ENCODE measurements at places on chromosomes 6 and 20.

DNA sequence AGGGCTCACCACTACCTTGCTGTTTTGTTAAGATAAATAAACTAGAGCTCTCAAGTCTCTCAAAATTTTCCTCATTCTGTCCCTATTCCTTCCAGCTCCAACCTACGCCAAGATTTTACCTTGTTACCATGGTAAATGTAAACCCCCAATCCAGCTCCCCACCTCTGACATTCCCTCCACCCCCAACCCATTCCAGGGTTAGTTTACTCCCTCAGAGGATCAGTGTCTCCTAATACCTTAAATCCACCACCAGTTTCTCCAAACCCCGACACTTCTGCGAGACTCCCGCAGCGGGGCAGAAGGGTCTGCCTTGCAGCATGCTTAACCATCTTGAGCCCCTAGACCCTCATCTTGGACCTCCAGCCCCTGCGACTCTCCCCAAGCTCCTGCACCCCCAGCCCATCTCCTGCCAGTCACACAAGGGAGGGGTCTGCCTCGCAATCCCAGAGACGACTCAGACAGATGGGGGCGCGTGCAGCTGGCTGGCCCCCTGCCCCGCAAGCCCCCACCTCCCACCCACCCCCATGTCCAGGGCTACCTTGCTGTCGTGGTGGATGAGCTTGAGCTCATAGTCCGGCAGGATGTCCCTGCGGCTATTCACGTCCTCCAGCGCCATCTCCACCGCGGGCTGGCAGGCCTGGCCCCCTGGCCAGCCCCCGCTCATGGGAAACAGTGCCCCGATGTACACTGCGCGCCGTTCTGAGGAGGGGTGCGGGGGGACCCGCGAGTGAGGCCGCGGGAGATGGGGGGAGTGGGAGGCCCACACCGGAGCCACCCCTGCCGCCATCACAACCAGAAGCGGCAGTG is 5.8 kb downstream of the GABBR1 start:
- no peak for DNase-seq

- no peak for DNase-seq
These were observed 516.1 kb upstream of the MAN1A1 start for GRCh38 chr6:119865466-119866350.

DNA sequence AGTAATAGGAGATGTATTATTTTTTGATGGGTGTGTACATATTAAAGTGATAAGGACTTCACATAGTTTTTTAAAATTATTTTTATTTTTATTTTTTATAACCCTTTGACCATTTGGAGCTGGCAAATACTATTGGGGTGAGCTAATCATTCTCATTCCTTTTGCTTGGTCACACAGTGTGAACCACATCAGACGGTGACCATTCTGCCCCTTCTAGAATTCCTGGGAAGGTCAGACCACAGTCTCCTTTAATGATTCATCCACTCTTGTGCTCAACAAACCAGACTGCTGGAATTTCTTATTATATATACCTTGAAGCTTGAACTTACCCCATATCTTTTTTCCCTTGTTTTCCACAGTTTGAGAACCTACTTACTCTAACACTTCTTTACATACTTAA is 23.9 kb upstream of the PRL start:
- no peak for DNase-seq

DNA sequence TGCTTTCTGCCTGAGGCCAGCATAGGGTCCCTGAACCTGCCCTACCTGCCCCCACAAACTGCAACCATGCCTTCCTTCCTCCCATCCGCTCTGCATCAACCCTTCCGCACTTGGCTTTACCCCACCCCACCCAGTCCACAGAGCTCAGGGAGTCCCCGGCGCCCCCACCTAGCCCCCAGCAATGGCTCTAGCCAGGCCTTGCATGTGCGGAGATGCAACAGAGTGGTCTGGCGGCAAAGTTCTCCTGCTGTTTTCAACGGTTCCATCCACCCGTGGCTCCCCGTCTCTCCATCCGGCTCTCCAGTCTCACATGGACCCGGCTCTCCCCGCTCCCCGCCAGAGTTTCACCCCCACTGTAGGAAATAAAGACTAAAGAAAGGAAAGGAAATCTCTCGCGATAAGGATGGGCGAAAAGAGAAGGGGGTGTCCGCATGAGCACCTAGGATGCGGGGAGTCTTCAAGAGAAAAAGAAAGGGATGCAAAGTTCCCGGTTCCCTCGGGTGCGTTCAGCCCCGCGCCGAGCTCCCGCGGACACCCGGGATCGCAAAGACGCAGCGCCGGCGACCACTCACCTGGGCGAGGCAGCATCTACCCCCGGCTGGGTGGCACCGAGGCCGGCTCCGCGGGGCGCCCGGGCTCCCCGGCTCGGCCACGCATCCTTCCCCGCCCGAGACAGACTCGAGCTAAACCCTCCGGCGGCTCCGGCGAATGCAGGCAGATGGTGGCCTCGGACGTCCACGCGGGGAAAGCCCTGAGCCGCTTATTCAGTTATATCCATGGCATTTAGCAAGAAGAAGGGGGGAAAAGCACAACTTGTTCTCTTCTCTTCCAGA is 579 bp downstream of the LRFN2 start:
- DNase-seq = peak; percentile 46

DNA sequence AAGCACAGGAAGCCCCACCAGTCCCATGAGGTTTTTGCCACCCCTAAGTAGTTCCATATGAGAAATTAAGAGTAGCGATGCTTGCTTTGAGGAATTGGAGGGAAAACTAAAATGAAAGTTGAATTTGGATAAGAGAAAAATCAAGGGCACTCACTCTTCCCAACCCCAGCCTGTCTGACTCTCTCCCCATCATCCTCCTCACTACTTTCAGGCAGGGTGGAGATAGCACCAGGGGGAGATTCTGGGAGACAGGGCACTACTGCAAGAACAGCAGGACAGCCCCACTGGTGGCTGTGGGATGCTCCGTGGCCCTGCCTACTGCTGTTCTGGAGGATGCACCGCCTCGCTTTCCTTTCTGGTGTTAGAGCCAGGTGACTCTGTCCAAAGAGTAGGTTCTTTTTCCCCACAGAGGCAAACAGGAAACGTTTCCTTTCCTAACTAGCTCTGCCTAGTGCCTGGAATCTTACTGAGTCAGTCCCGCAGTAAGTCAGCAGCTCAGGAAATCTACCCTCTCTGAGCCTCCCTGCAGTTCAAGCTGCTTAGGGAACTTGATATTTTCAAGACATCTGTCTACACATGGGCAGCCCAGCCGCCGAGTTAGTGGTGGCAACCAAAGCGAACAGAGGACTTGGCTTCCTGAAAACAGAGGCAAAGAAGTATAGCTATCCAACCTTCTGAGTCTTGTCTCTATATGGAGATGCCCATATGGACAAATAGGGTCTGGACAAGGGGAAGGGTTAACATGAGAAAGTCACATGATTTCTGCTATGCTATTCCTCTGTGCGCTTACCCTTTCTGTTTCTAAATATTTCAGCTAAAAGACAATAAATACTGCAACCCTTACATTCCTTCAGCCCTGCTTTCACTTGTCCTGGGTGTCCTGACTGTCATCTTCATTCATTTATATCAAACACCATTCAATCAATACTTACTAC is 11.4 kb downstream of the HLA-E start:
- DNase-seq = peak; percentile 12

- DNase-seq = no peak
These were observed 860.2 kb upstream of the MAP3K7 start for GRCh38 chr6:91447081-91447480.

GRCh38 chr6:3794092-3794491 is 42.6 kb upstream of the PXDC1 start:
- DNase-seq = no peak

- DNase-seq = no peak
These were observed 288.0 kb upstream of the JAG1 start for GRCh38 chr20:10961651-10962288.

DNA sequence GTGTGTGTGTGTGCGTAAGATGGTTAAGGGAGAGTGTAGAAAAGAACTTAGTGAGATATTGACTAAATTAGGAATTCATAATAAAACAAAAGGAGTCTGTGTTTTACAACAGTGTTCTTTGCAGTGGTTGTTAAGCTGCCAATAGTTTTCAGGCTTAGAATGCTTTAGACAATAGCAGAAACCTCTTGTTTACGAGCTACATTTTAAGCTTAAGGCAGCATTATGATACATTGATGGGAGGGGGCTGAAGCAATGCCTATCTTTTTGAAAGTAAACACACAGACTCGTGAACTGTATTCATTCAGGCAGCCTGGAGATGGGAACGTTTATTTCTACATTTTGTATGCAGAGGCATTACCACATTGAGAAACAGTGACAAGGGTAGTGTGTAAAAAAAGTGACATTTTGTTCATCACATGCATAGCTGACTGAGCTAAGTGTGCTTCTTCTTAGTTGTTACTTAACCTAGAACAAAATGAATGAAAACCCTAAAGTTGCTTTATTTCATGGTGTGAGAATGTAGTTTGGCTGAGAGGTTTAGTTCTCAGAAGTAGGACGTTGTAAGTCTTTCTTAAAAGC is 21.2 kb downstream of the CLVS2 start:
- DNase-seq = no peak

All from A673 (cell line).